Panc1 (cell line): ENCODE measurements at places on chromosomes 13 and 19. TPM values are rescaled to one million over a fixed set of nuclear protein-coding genes. Genes with fewer than 3 reads are reported as not detected.

DNA sequence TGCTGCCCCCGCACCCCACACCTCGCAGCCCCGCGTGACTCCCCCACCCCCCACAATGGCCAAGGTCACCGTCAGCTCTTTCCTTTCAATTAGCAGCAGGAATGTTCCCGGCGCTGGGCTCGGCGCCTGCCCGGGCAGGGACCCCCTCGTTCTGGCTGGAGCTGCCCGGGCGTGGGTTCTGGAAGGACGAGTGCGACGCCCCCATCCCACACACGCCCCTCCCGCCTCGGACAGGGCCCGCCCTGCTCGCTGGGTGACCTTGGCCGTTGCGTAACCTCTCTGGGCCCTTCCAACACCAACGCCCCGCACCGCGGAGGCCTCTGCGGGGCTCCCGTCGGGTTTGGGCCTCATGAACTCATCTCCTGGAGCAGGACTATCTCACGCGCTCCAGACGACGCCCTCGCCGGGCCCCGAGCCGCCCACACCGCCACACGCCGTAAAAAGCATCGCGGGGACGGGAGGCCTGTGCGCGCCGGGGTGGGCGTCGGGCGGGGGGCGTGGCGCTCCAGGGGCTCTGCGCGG lies 10.3 kb downstream of the PALM start:
- DNase-seq = no peak

CCDC70 gene
- total RNA-seq = not detected

SF3A2 gene
- total RNA-seq = 103 TPM

ZNF579 gene
- total RNA-seq = 39.5 TPM

KLK1 gene
- 0.31 TPM for total RNA-seq

DNA sequence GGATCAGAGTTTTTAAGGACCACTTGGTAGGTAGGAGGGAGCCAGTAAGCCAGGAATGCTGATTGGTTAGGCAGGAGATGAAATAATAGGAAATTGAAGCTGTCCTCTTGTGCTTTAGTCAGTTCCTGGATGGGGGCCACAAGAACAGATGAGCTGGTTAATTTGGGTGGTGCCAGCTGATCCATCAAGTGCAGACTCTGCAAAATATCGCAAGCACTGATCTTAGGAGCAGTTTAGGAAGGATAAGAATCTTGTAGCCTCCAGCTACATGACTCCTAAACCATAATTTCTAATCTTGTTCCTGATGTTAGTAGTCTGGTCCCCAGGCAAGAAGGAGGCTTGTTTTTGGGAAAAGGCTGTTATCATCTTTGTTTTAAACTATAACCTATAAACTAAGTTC lies 117.9 kb upstream of the GPR12 start:
- no peak for DNase-seq
